Regular cardiac myocyte (primary cell): ENCODE measurements at places on chromosomes 2 and 18. TPM values are rescaled to one million over a fixed set of nuclear protein-coding genes. Genes with fewer than 3 reads are reported as not detected.

Gene PLA2R1
- 4.2 and 17.2 TPM in 2 replicates for total RNA-seq

Gene CLEC4F
- total RNA-seq: not detected in 2 replicates

Gene KLF7
- 13.6 and 18.6 TPM in 2 replicates for total RNA-seq

Gene SPDYA
- 0.58 and 0.85 TPM in 2 replicates for total RNA-seq

Gene NT5DC4
- not detected in 2 replicates for total RNA-seq

Gene ANKRD30B
- 0.96 and 4.5 TPM in 2 replicates for total RNA-seq

Gene HOXD13
- total RNA-seq: not detected in 2 replicates

Gene SCLY
- 8.5 and 28.0 TPM in 2 replicates for total RNA-seq

Gene FBXO41
- 0.38 and 1.1 TPM in 2 replicates for total RNA-seq

Gene ANKRD12
- total RNA-seq: 33.7 and 92.7 TPM in 2 replicates

Gene PUS10
- 5.1 and 5.4 TPM in 2 replicates for total RNA-seq

Gene GALNT3
- 0.56 and 1.2 TPM in 2 replicates for total RNA-seq

Gene KCNG2
- 0.19 and 1.1 TPM in 2 replicates for total RNA-seq

Gene DSC3
- total RNA-seq: under 0.01 and 0.19 TPM in 2 replicates

Gene G6PC2
- total RNA-seq: not detected in 2 replicates

Gene ASPRV1
- under 0.01 and 0.56 TPM in 2 replicates for total RNA-seq

Gene ZNF396
- 1.3 and 2.0 TPM in 2 replicates for total RNA-seq

Gene AMER3
- not detected in 2 replicates for total RNA-seq

Gene RESP18
- total RNA-seq: not detected in 2 replicates

Gene SOWAHC
- total RNA-seq: 13.8 and 24.3 TPM in 2 replicates

Gene DSG2
- 0.19 and 0.56 TPM in 2 replicates for total RNA-seq

Gene KCNF1
- under 0.01 TPM in 1 of 2 replicates, not detected in the other for total RNA-seq

Gene UCN
- 0.38 and 1.1 TPM in 2 replicates for total RNA-seq

Gene BOLL
- total RNA-seq: not detected in 2 replicates

Gene ALPP
- not detected in 2 replicates for total RNA-seq

Gene MC5R
- total RNA-seq: under 0.01 TPM in 1 of 2 replicates, not detected in the other

Gene PKP4
- 36.6 and 40.1 TPM in 2 replicates for total RNA-seq

Gene SYT4
- total RNA-seq: not detected in 2 replicates

Gene CHRND
- not detected in 2 replicates for total RNA-seq

Gene ZNF385B
- total RNA-seq: not detected in 2 replicates

Gene C1GALT1C1L
- 1.1 and 1.3 TPM in 2 replicates for total RNA-seq
